Epithelial cell of proximal tubule (primary cell): ENCODE measurements at places on chromosomes 7 and 10.

- DNase-seq: no peak
Measured at GRCh38 chr10:63477927-63478326, 12.2 kb upstream of the JMJD1C start.

DNA sequence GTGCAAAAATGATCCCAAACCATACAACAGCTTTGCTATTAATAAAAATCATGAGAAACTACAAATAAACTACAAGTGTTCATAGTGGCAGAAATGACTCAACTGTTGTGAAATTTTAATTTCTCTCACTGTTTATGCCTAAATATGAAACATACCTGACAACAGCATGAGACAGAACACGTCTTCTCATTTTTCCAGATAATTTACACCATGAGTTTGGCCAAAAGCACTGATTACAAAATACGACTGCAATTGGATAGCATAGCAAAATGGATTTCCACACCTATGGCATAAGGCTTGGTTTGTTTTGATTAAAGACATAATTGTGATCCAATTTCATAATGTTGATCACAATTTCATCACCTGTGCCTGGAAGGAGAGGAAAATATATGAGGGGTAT, 608.6 kb downstream of the GATA3 start:
- no peak for DNase-seq

GRCh38 chr7:13225068-13225467, 537.6 kb downstream of the ARL4A start:
- no peak for DNase-seq

- DNase-seq: no peak
Measured at GRCh38 chr10:76430061-76430645, 998.7 kb downstream of the LRMDA start.

- DNase-seq: peak; percentile 61
Measured at GRCh38 chr10:69065406-69066361, 22.2 kb upstream of the SRGN start.

- no peak for DNase-seq
Measured at GRCh38 chr7:76217942-76218566, 16.4 kb downstream of the SRRM3 start.
